Urinary bladder (tissue), 4 donors: ENCODE measurements at places on chromosomes 12 and 14.

DNA sequence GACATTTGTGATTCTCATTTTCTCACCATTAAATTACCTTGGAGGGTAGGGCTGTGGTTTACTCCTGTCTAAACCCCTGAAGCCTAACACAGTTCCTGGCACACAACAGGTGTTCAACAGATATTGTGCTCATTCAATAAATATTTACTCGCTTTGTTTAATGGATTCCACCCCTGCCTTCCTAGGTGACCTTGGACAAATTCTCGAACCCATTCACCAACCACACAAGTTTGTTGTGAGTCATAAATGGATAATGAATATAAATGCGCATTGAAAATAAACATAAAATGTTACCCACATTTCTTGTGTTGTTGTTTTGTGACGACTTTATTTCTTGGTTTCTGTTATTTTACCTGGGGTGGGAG, 362 bp upstream of the TSFM start:
- DNase-seq = no peak

GRCh38 chr12:122107261-122107660, 28.7 kb downstream of the MLXIP start:
- no peak for DNase-seq

GRCh38 chr14:69068744-69069421, 84.0 kb downstream of the DCAF5 start:
- DNase-seq = no peak

DNA sequence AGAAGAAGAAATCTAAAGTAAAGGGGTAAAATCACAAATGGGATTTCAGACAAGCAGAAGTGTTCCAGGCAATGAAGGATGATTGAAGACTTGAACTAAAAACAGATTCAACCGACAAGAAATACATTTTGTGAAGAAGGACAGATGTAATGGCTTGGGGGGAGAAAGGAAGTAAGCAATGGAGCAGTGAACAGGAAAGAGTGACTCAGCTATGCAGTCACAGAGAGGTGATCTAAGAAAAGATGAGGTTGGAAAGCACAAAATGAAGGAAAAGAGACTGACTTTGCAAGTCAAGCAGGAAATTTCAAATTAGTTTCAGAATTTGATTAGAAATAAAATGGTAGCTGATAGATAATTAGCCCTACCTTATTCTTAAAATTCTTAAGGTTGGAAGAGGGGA, 66.5 kb downstream of the PUS7L start:
- no peak for DNase-seq

GRCh38 chr12:49881415-49882247, 22.1 kb downstream of the FAIM2 start:
- DNase-seq = no peak

DNA sequence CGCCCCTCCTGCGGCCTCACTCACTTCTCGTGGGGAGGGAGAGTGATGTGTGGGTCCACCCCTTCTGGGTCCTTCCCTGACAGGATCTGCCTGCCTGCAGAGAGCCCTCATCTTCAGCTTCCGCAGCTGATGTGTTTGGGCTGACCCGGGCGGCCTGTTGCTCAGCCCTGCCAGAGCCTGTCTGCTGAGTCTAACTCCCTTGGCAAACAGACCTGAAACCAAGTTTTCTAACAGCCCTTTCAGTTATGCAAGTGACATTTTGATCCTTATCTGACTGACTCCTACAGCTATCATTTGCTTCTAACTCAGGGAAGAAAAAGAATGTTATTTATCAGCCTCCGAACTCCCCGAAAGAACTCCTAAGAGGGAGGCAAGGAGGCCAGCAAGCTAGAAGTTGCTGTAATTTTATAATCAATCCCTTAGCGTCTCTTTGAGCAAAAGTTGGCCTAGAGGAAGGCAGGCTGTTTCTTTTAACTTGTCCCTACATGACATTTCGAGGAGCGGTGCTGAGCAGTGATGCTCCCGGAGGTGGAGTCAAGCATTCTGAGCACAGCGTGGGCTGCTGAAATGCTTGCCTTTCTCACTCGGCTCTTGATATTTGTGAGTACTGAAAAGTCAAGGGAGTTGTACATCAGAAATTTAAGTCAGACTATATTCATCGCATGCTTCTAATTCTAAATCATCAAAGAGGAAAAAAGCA, 31.5 kb upstream of the CACNA2D4 start:
- peak; percentile 52 for DNase-seq

DNA sequence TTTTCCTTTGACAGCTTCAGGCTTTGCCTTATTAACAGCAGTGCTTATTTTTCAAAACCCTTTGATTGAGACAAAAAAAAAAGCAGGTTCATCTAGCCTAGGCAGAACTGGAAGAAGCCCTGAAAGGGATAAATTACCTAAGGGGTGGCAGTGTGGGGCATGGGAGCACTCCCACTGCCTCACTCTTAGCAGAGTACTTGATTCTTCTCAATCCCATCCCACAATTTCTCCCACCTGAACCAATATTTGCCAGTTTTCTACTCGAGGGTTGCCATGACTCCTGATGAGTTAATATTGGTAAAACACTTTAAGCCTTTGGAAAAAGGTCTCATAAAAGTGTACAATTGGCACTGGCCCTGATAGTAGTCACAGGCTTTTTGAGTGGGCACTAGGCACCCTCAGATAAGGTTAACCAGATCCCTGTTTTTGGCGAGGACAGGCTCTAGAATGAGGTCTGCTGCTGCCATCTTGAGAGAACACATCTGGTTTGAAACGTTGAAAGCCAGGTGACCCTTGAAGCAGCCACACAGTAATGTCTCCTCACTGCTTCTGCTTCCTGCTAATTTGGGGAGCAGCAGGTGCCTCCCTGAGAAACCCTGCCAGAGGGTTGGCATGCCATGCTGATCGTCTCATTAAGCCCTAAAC, 320.0 kb downstream of the RAD51B start:
- DNase-seq = no peak

DNA sequence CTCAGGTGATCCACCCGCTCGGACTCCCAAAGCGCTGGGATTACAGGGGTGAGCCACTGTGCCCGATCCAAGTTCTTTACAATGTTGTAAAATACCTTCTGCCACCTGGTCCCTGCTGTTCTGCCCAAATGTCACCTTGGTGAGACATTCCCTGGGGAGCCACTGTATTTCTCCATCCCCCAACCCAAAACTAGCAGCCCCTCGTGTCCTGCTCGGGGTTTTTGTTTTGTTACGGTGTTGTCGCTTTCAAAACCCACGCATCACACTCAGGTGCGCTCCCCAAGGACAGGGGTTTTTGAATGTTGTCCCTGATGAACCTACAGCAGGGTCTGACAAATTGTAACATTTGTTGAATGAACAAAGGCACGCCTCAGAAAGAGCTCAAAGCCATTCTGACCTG, 37.4 kb downstream of the CAMKK2 start:
- no peak for DNase-seq

GRCh38 chr12:47983541-47984115, 20.2 kb downstream of the TMEM106C start:
- no peak for DNase-seq

- no peak for DNase-seq
Observed at GRCh38 chr12:109612975-109613502, 39.4 kb downstream of the MVK start.

GRCh38 chr12:119052001-119052400, 70.7 kb downstream of the SRRM4 start:
- no peak for DNase-seq

DNA sequence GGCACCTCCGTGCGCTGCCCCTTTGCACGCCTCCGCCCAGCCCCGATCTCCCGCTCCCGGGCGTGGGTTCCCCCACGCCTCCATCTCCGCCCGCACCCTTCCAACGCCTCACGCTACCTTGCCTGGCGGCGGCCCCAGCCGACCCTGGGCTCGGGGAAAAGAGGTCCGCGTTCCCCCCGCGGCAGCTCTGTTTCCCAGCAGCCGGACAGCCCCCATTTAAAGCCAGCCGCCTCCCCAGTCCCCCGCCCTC, at the start of gene PRIMA1:
Gene PRIMA1, minus strand, starts transcription at position 193 of the 250 bp plus-strand sequence. CDS start 767 bp downstream, outside the sequence.
- no peak for DNase-seq

DNA sequence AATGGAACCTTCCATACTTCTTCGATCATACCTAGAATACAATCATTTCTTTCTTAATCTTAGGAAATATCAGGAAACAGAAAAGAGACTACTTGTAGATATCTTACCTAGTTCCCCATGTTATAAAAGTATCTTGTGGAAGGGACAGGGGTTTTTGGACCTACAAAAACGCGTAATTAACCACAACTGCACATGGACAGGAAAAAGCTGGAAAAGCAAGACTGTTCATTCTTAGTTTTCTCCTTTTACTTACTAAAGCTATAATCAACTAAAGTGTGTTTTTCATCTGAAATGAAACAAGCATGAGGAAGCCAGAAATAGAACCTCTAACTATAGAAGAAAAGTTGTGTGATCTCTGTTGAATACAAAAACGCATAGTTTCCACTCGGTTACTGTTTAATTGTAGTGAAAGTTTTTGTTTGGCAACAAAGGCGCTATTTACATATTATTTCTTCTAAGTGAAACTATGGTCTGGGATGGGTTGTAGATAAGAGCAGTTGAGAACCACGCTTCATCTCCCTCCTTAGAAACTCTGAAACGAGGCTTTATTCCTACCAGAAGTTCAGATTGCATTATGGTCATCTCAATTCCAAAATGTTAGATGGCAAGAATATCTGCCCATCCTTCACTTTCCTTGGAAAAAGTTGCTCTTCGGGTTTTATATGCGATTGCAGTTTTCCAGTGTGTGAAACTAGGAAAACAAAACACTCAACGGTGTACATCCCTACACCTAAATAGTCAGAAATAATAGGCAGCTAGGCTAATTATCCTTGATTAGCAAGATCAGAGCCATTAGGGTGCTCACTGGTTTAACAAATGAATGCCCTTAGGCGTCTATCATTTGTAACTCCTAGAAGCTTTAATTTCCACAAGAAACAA, 1.1 kb downstream of the BCAT1 start:
- DNase-seq = no peak

- no peak for DNase-seq
Observed at GRCh38 chr14:93318927-93319326, 13.9 kb downstream of the BTBD7 start.

- DNase-seq = no peak
Observed at GRCh38 chr12:128012110-128012509, 254.9 kb upstream of the TMEM132C start.

GRCh38 chr14:38669027-38669426, 413.1 kb upstream of the CLEC14A start:
- no peak for DNase-seq

- no peak for DNase-seq
Observed at GRCh38 chr14:24436355-24437019, 6.1 kb downstream of the SDR39U1 start.

GRCh38 chr12:22729957-22730443, 105.0 kb downstream of the ETNK1 start:
- DNase-seq = no peak

GRCh38 chr14:34796902-34797301, 78.3 kb downstream of the BAZ1A start:
- no peak for DNase-seq

DNA sequence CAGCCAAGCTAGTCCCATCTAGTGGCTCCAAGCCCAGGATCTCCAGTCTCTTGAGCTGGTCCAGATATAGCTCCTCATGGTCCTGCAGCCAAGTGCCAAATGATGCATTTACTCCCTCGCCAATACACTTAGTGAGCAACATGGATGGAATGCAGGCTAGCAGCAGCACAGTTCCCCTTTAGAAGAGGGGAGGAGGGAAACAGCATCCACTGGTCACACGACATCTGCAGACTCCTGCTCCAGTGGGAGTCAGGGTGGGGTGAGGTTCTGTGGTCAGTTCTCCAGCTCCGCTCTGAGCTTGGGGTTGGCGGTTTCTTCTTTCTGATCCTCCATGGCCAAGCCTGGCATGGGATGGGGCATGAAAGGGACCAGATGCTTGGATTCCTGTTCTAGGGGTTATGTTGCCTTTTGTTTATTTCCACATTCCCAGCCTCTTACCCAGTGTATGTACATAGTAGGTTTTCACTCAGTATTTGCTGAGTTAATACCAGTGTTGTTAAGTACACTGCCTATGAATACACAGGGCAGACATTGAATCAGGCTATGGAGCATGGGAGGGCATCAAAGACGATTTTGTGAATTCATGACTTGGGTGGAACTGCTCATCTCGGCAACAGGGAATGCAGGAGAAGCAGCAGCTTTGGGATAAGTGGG, 57.3 kb downstream of the GALNT16 start:
- no peak for DNase-seq

GRCh38 chr14:95440951-95441350, 75.5 kb downstream of the SYNE3 start:
- no peak for DNase-seq

DNA sequence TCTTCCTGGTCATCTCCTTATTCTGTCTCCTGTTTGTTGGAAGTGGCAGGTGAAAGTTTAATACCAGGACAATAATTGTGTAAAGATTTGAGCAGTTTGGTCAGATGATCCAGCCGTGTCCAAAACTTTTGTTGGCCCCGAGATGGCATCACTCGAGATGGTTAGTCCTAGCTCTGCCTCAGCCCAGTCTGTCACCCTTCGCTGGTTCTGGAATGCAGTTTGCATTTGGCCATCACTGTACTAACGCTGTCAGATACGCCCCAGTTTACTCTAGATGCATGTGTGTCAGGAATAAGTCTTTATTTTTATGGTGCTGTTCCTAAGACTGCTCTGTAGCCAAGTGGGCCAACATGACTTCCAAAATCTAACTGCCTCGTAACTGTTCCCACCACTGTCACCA, 79.6 kb downstream of the MOK start:
- DNase-seq = no peak

DNA sequence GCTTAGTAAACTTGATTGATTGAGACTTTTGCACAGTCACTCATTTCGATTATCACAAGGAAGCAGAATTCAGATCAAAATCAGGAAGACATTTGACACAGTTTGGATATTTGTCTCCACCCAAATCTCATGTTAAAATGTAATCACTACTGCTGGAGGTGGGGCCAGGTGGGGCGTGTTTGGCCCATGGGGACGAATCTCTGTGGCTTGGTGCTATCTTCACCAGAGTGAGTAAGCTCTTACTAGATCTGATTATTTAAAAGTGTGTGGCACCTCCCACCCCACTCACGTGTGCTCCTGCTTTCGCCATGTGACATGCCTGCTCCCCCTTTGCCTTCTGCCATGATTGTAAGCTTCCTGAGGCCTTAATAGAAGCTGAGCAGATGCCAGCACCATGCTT, 291.4 kb downstream of the PCNX1 start:
- no peak for DNase-seq

GRCh38 chr12:2432856-2433255, 361.9 kb upstream of the FKBP4 start:
- DNase-seq = no peak

- no peak for DNase-seq
Observed at GRCh38 chr12:88946372-88946997, 366.2 kb upstream of the KITLG start.
